Left forelimb (tissue), 1 donor: ENCODE measurements at places on chromosomes 12 and 14.
A peak's percentile ranks its signal among the peaks of the same experiment; 100 is the strongest.

DNA sequence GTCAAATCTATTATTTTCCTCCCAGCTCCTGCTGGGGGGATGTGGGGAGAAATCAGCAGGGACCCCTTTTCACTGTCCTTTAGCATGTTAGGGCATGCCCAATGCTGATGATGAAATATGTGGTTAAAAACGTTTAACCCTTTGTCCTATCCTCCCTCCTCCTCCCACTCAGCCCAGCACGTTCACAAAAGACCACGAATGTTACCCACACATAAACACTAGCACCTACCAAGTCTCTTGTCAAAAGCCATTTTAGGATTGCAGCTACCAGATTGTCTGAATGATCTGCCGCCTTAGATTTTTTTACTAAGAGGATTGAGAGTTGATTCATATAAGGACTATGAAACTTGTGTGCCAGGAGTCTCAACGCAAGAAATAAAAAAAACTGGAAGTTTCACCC lies 70.4 kb downstream of the TBK1 start:
- DNase-seq, result no peak

DNA sequence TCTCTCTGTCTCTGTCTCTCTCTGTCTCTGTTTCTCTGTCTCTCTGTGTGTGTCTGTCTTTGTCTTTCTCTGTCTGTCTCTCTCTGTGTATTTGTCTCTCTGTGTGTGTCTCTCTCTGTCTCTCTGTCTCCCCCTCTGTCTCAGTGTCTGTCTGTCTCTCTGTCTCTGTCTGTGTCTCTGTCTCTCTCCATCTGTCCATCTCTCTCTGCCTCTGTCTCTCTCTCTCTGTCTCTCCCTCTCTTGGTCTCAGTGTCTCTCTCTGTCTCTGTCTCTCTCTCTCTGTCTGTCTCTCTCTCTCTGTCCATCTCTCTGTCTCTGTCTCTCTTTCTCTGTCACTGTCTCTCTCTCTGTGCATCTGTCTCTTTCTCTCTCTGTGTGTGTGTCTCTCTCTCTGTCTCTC lies 143.8 kb upstream of the GARIN2 start:
- DNase-seq, result no peak

- DNase-seq, result no peak
Observed at GRCh38 chr14:50501642-50502041, 30.7 kb downstream of the MAP4K5 start.

- peak; percentile 40 for DNase-seq
Observed at GRCh38 chr12:104748790-104749189, 209.3 kb downstream of the SLC41A2 start.

GRCh38 chr14:74141703-74142102 lies 56.9 kb downstream of the LIN52 start:
- no peak for DNase-seq

- DNase-seq, result no peak
Observed at GRCh38 chr12:64691227-64691794, 67.9 kb downstream of the GNS start.

- no peak for DNase-seq
Observed at GRCh38 chr12:111034886-111035577, 114.7 kb upstream of the MYL2 start.

DNA sequence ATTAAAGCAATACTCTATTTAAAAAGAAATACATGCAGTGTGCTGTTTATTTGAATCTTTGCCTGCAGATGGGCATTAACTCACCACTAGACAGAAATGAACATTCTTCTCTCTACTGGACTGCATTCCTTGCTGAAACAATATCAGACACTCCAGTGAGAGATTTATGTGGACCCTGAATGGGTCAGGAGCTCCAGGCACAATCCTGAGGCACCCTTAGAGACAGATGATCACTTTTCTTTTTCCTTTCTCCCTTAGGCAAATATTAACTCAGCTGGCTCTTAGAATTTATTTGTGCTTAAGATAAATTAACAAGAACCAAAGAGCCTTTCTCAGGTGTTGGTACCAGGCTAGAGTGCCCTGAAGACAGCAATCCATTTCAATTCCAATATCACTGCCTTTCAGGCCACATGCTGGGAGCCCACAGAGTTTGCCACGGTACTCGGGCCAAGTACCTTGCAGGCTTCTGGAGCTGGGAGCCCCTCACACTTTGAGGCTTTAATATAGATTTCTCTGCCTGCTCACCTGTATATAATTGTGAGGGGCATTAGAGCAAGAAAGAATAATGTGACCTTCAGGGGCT lies 173.0 kb downstream of the EMP1 start:
- no peak for DNase-seq

DNA sequence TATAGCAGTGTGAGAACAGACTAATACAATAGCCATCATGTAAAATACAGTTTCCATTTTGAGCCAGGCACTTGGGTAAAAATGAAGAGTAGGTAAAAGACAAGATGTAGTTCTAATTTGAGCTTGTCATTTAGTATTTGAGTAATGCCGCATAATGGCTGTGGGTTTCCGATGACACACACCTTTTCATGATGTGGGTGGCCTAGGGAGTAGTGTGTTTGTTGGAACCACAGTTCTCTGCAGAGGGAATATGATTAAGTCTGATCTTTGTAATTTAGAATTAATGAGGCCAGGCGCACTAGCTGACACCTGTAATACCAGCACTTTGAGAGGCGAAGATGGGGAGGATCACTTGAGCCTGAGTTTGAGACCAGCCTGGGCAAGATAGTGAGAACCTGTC lies 61.8 kb downstream of the RCOR1 start:
- no peak for DNase-seq

- DNase-seq, result no peak
Observed at GRCh38 chr12:70449074-70449752, 83.1 kb downstream of the KCNMB4 start.

DNA sequence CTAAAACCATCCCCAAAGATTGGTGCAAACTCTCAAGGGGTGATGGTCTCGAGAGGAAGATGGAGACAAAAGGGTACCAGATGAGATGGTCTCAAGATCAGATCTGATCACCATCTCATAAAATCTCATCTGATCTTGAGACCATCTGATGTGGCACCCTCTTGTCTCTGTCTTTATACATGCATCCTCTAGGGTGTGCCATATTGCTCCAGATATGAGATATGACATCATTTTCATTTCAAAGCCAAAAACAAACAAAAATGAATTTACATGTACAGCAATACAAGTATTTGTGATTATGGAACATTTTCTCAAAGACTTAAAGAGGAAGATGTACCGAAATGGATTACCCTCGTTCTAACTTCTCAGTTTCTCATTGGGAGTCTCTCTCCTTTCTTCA lies 787.2 kb downstream of the GALC start:
- no peak for DNase-seq

DNA sequence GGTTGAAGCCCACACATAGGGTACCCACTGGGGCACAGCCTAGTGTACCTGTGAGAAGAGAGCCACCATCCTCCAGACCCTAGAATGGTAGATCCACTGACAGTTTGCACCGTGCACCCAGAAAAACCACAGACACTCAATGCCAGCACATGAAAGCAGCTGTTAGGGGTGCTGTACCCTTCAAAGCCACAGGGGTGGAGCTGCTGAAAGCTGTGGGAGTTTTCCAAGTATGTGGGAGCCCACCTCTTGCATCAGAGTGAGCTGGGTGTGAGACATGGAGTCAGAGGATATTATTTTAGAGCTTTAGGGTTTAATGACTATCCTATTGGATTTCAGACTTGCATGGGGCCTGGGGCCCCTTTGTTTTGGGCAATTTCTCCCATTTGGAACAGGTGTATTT lies 30.5 kb downstream of the TSPAN19 start:
- no peak for DNase-seq

- DNase-seq, result no peak
Observed at GRCh38 chr12:124617615-124618014, 50.2 kb upstream of the NCOR2 start.

- peak; percentile 28 for DNase-seq
Observed at GRCh38 chr12:122124370-122124769, 45.8 kb downstream of the MLXIP start.

DNA sequence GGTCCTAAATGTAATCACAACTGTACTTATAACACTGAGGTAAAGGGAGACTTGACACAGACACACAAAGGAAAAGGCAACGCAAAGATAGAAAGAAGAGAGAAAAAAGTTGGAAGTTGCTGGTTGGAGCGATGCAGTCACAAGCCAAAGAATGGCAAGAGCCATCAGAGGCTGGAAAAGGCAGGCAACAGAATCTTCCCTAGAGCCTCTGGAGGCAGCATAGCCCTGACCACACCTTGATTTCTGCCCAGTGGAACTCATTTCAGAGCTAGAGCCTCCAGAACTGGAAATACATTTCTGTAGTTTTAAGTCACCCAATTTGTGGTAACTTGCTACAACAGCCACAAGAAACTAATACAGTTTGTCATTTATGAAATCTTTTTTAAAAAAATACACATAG lies 89.2 kb downstream of the PUS7L start:
- no peak for DNase-seq
